Activated naive CD8-positive, alpha-beta T cell treated with anti-CD3 and anti-CD28 coated beads for 36 hours (primary cell): ENCODE measurements at places on chromosomes 1 and 21. TPM values are rescaled to one million over a fixed set of nuclear protein-coding genes. Genes with fewer than 3 reads are reported as not detected.

SRSF11 gene
- 187 TPM for total RNA-seq

GRCh38 chr1:246004301-246004700 is 502.8 kb downstream of the SMYD3 start:
- no peaks in the 10 kb centered on the region for H3K36me3 ChIP-seq
- no peak overlapping the region for H3K27ac ChIP-seq
- H3K4me3 ChIP-seq, result no peak overlapping the region
- no peaks in the 10 kb centered on the region for H3K27me3 ChIP-seq

GRCh38 chr1:91997607-91998195 is 32.1 kb upstream of the EPHX4 start:
- DNase-seq, result peak; percentile 22
- H3K36me3 ChIP-seq, result no peaks in the 10 kb centered on the region
- H3K27ac ChIP-seq, result no peak overlapping the region

DNA sequence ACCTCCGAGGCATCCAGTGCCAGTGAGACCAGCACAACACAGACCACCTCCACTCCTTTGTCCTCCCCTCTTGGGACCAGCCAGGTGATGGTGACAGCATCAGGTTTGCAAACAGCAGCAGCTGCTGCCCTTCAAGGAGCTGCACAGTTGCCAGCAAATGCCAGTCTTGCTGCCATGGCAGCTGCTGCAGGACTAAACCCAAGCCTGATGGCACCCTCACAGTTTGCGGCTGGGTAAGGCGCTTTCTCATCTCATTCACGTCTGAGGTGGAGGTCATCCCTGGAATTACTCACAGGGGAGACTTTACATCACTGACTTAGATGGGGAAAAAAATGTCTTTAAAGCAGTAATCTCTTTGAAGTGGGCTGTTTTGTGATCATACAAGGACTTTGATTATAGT is 106.3 kb downstream of the CD247 start:
- no peak overlapping the region for H3K4me3 ChIP-seq
- H3K27ac ChIP-seq, result no peak overlapping the region
- no peaks in the 10 kb centered on the region for H3K27me3 ChIP-seq
- H3K4me1 ChIP-seq, result peaks cover 28% of the 10 kb centered on the region
- peaks cover 21% of the 10 kb centered on the region for H3K36me3 ChIP-seq

DNA sequence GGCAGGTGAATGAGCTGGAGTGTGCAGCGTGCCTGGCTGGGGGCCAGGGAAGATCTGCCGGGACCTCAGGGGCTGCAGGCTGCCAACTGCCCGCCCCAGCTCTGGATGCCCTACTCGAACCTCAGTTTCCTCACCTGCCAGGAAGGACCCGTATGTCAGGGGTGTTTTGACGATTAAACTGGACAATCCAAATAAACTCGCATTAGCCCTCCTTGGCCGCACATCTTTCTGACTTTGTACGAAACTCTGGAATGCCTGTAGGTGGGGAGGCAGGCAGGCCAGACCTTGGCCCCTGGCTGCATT is 8.3 kb upstream of the ZNF669 start:
- no peak overlapping the region for H3K27ac ChIP-seq
- no peak for DNase-seq
- H3K4me1 ChIP-seq, result peaks cover 4% of the 10 kb centered on the region
- peaks cover 49% of the 10 kb centered on the region for H3K27me3 ChIP-seq

DNA sequence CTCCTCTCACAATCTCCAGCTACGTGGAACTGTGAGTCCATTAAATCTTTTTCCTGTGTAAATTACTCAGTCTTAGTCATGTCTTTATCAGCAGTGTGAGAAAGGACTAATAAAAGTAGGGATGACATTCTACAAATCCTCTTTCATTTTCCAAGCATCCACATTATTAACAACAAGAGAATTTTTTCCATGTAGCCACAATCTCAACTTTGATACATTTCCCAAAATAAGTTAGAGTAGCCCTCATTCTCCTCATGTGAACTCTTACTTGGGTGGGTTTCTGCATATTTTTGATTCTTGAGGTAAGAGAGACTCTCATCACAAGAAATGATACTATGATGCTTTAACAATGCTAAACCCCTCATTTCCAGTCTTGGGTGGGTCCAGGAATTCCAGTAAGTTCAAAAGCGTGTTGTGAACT is 52.8 kb downstream of the TNFSF18 start:
- no peaks in the 10 kb centered on the region for H3K36me3 ChIP-seq
- DNase-seq, result no peak
- H3K27me3 ChIP-seq, result no peaks in the 10 kb centered on the region
- no peaks in the 10 kb centered on the region for H3K4me1 ChIP-seq
- no peak overlapping the region for H3K27ac ChIP-seq
- no peak overlapping the region for H3K4me3 ChIP-seq

GRCh38 chr1:154258784-154259183 is 13.6 kb upstream of the HAX1 start:
- H3K4me1 ChIP-seq, result peaks cover 21% of the 10 kb centered on the region
- no peak for DNase-seq
- no peak overlapping the region for H3K4me3 ChIP-seq
- no peaks in the 10 kb centered on the region for H3K27me3 ChIP-seq
- H3K36me3 ChIP-seq, result peaks cover 58% of the 10 kb centered on the region
